Activated naive CD4-positive, alpha-beta T cell treated with anti-CD3 and anti-CD28 coated beads, Interleukin-2, amount 50 U/mL, for 72 hours (primary cell): ENCODE measurements at places on chromosomes 1 and 21. TPM values are rescaled to one million over a fixed set of nuclear protein-coding genes. Genes with fewer than 3 reads are reported as not detected.

ADORA3 gene
- total RNA-seq = 0.11 TPM

DNA sequence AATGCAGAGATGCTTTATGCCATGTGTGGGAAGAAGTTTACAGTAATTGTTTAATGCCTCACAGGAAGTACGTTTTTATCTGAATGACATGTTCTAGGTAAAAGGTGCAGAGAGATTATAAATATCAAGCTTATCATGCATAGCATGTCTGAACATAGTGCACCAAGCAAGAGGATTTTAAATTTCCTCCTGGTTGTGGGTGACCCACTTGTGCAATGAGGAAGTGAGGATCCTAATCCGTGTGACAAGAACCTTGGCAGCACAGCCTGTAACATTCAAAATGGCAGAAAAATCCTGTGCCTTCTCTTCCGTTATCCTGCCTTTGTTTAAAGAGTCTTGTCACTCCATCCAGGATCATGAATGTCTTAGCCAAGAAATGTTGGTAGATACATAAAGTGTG, 75.6 kb downstream of the PLA2G4A start:
- DNase-seq = no peak

DNA sequence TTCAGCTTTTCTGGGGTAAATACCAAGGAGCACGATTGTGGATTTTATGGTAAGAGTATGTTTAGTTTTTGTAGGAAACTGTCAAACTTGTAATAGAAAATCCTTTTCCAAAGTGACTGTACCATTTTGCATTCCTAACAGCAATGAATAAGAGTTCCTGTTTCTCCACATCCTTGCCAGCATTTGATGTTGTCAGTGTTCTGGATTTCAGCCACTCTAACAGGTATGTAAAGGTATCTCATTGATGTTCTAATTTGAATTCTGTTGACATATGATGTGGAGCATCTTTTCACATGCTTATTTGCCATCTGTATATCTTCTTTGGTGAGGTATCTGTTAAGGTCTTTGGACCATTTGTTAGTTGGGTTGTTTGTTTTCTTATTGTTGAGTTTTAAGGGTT, 50.3 kb upstream of the RGS2 start:
- DNase-seq = no peak

GRCh38 chr1:38084700-38085099, 38.1 kb upstream of the POU3F1 start:
- DNase-seq = no peak

DNA sequence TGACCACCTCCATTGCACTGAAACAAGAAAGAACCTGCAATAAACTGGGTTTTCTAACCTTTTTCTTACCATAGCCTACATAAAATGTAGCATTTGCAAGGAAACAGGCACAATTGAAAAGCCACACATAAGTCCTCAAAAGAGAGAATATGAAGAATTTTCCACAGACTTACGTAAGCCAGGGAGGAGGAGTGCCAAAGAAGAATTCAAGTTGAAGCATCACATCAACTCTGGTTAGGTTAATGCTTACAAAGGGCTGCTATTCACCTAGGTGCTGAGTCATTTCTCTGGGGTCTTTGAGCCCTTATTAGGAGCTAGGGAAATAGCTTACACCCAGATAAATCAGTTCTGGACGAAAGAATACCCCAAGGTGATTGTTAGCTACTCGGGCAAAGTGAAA, 9.6 kb downstream of the OSCP1 start:
- no peak for DNase-seq
